ENCODE measurements at places on chromosomes 3 and 15. TPM values are rescaled to one million over a fixed set of nuclear protein-coding genes. Genes with fewer than 3 reads are reported as not detected.

- no peak for DNase-seq
Observed at GRCh38 chr3:163939926-163940325, 1138.4 kb downstream of the SI start.

- no peak for DNase-seq
Observed at GRCh38 chr15:77013776-77014131, 18.8 kb downstream of the PSTPIP1 start.

DNA sequence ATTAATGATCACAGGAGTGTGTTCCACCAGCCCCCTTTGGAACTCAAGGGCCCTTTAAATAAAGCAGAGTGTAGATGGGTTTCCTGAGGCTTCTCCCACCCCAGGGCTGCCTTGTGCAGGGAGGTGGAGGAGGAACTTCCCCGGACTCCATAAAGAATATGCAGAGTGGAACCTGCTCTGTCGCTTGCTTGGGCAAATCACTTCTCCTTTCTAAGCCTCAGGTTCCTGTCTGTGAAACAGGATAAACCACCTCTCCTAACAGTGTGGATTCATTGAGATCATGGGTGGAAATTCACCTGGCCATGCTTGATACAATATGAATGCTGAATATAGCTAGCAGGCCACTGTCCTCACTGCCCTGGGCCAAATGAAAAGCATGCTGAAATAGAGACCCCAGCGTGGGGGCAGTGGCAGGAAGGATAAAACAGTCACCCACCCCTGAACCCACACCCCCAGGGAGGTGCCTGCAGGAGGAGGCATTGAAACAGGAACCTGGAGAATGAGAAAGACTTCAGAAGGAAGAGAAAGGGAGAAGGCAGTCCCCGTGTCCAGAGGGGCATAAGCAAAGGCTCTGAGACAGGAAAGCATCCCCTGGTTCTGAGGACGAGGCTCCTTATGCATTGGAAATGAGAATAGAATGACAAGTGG lies 41.1 kb upstream of the CHRNB4 start:
- no peak for DNase-seq

- DNase-seq: no peak
Observed at GRCh38 chr3:185661772-185662171, 75.7 kb downstream of the SENP2 start.

- DNase-seq: no peak
Observed at GRCh38 chr3:169379496-169380090, 283.9 kb downstream of the MECOM start.

C3orf80 gene
- total RNA-seq: 30.3 TPM

- DNase-seq: peak; percentile 87
Observed at GRCh38 chr15:59260090-59260489, 53.4 kb downstream of the LDHAL6B start.

GRCh38 chr3:56870436-56870835 lies 68.7 kb upstream of the ARHGEF3 start:
- no peak for DNase-seq

GRCh38 chr15:85036716-85037115 lies 55.1 kb downstream of the PDE8A start:
- no peak for DNase-seq

EXD1 gene
- not detected for total RNA-seq

GRCh38 chr3:48194446-48195071 lies 6.3 kb upstream of the CDC25A start:
- DNase-seq: no peak

DNA sequence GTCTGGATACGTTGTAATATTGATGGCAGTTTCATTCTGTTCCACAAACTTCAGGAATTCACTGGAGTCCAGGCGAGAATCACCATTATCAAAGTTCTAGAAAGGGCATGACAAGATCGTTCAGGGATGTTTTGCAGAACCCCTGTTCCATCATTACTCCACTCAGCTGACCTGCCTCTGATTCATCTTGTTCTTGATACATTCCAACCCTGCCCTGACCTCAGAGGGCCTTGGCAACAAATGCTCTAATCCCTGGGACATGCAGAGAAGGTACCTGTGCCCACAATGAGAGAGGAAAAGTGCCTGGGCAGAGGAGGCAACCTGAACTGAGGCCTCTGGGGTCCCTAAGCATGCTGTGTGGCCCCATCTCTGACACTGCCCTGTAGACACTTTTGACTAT lies 45.9 kb downstream of the FSTL1 start:
- no peak for DNase-seq

DNA sequence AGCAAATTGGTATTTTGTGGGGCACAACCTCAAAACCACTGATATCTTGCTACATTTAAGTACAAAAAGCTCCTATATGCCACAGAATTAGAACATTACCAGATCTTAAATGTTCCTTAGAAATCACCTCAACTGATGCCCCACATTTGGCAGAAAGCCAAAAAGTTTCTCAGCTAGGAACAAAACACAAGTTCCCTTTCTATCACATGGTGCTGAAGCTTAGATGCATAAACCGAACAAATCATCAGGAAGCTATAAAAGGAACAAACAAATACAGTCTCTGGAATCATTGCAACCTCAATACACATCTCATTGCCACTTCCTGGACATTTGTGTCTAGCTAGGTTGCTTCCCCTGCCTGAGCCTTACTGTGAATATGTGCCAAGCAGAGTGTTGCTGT lies 492.6 kb downstream of the LPP start:
- DNase-seq: no peak

FBXO40 gene
- total RNA-seq: 2.0 TPM

DNA sequence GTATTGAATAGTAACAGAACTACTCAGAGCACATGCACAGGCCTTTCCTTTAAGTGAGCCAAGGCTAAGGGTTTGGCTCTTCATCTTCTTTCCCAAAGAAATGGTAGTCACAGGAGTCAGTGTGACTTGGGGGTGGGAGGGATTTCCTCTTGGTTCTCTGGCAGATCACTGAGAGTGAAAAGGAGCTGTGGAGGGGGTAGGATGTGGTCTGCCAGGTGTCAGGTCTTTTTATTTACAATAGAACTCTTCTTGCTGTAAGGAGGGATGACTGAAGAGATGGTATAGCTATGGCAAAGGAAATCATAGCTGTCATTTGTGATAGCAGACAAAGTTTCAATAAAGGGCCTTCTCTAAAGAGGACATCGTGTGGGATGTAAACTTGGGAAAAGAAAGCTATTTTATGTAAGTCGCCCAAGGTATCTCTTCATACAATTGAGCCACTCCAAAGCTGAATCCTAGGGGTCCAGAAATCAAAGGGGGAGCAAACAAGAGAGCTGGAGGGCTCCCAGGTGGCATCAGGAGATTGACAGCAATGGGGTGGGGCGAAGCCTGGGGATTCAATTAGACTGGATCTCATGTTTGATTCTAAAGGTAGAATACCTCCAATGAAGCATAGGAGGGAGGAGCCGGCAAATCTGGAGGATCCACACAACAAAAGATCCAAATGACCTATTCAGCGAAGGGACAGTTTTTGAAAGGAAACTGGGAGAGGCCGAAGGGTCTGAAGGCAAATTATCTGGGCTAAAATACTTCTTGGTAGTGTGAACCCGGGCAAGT lies 20.0 kb upstream of the CHD2 start:
- DNase-seq: no peak

TEX55 gene
- not detected for total RNA-seq

DNA sequence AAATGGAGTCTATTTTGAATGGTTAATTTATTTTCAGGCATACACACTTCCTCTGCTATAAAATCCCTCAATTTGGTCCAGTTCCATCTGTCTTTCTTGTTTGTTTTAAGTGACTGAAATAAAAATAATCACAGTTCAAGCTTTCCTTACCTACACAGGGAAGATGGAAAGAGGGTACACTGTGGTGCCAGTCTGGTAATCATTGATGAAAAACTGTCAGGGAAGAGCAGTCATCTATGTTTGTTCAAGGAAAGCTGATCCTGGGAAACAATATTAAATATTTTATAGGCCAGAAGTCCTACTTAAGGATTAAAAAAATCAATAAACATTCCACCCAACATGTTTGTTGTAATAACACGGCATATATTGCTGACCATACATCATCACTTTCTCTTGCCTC lies 115.2 kb upstream of the KCNMB2 start:
- DNase-seq: no peak

- no peak for DNase-seq
Observed at GRCh38 chr15:70079888-70080287, 17.8 kb downstream of the TLE3 start.

DNA sequence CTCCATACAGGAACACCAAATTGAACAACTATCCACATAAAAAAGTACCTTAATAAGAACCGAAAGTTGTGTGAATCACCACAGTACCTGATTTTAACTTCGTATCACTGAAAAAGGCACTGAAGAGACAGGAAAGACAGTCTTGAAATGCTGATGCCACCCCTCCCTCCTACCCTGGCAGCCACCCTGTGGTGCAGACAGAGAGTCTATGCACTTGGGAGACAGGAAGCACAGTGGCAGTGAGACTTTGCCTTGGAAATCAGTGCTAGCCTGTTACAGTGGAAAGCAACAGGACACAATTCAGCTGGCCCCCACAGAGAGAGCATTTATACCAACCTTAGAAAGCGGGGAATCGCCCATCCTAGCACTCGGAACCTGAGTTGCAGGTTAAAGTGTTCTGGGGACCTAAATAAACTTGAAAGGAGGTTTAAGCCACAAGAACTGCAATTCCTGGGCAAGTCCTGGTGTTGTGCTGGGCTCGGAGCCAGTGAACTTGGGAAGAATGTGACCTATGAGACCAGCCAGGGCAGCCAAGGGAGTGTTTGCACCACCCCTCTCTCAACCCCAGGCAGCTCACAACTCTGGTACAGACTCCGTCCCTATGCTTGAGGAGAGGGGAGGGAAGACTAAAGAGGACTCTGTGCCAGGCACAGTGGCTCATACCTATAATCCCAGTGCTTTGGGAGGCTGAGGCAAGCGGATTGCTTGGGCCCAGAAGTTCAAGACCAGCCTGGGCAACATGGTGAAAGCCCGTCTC lies 240.1 kb downstream of the ISL2 start:
- no peak for DNase-seq

DNA sequence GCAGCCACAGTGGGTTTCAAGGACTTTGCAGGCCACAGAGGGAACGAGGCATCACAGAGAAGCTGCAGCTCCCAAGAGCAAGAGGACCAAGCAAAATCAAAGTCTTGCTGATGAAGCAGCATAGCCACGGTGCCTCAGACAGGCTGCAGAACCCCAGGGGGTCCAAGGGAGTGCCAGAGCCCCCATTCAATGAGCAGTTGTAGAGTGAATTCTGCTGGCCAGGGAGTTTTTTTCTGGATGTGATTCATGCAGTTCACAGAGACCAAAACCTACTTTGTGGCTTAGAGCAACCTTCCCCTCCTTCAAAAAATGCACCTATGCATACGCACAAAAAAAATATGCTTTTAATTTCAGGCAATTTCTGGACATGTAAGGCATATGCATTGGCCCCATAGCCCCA lies 409.0 kb downstream of the VPS13C start:
- no peak for DNase-seq

GRCh38 chr15:60418096-60418495 lies 20.3 kb upstream of the ANXA2 start:
- DNase-seq: no peak

- DNase-seq: no peak
Observed at GRCh38 chr3:121482660-121483059, 63.1 kb downstream of the POLQ start.

- no peak for DNase-seq
Observed at GRCh38 chr3:98897701-98898100, 3.8 kb downstream of the DCBLD2 start.

- DNase-seq: no peak
Observed at GRCh38 chr3:123695731-123696640, 111.1 kb upstream of the HACD2 start.

DNA sequence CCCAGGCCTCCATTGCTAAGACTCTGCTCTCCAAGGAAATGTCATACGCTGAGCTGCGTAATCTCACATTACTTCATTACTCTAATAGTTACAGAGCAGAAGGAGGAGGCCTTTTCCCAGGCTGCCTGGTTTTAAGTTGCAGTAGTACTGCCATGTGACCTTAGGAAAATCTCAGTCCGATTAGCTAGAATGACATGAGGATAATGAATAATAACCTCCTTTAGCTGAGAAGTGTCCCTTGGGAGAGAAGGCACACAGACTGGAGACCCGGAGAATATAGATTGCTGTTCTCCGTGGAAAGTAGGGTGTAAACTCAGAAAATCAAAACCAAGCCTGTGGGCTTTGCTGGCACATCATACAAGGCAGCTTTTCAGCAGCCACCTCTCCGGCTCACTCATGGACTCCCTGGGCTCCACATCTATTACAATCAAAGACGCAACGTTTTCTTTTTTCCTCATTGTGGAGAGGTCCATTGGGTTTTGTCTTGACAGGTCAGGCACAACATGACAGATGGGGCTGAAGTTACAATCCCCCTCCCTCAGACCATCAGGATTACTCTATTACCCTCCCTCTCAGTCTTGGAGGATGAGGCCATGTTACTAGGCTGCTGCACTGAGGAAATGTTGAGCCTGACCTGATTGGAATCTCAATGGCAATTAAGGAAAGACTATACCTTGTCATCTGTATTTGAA lies 134.8 kb upstream of the MB21D2 start:
- DNase-seq: no peak

DNA sequence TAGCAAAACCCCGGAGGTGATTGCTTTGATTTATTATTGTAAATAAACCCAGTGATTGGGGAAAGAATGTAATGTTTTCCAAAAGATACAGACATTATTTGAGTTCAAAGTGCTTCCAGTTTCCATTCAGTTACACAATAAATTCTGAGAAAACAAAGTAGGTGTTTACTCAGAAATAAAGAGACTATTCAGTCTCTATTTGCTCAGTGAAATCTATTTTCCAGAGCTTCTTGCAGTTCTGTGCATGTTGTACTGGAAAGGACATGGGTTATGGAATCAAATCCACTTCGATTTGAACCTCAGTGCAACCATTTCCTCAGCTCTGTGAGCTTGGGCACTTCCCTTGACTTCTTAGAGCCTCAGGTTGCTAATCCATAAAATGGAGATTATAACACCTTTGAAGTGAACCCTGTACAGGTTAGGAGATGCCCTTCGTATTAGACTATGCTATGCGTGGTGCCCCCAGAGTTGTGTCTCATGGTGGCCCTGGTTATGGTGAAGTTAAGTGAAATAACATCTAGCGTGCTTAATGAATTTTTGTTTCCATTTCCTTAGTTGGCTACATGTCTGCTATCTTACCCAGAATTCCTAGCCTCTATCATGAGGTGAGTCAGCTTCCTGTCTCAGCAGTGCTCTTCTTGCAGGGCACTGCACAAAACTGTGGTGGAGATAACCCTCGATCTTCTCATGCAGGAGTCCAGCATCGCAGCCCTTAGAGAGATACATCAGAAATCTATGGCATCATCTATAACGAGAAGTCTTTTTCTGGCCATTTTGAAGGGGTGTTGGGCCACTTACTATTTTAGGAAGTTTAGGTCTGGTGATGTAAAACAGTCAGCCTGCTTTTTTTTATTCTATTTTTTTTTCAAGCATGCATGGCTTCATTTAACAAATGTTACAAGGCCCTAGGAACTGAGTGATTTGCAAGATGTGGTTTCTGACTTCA lies 97.7 kb downstream of the RPL39L start:
- no peak for DNase-seq
